HFFc6 (cell line): ENCODE measurements at places on chromosomes 1 and 21. TPM values are rescaled to one million over a fixed set of nuclear protein-coding genes. Genes with fewer than 3 reads are reported as not detected.

DNA sequence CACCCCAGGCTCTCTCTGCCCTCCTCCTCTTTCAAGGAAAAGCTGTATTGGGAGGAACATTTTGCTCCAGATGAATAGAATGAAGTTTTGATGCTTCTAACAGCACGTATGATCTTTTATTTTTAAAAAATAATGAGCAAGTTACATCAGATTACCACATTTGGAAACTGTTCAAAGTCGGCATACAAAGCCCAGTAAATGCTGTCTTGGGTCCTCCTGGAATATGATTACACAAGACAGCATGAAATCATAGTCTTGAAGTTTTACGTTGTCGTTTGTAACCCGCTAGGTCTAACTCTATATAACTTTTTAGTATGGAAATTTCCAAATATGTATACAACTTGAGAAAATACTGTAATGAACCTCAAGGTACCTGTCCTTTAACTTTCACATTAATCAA is 385.6 kb downstream of the HLX start:
- no peak for DNase-seq

- no peak for DNase-seq
Observed at GRCh38 chr21:39461419-39461818, 9.6 kb downstream of the SH3BGR start.

CFAP57 gene
- total RNA-seq, result 0.07 to 0.43 TPM (median 0.25 TPM) in 3 replicates

ARHGEF10L gene
- 10.7 to 28.0 TPM (median 12.8 TPM) in 3 replicates for total RNA-seq

ERVH48-1 gene
- not detected in 3 replicates for total RNA-seq

PLPPR5 gene
- total RNA-seq, result 0.05 TPM in 1 of 3 replicates, not detected in the others

SMCP gene
- not detected in 3 replicates for total RNA-seq
